ENCODE measurements at places on chromosomes 5 and 9.

GRCh38 chr9:23342291-23342690 is 483.7 kb downstream of the ELAVL2 start:
- no peak for DNase-seq

DNA sequence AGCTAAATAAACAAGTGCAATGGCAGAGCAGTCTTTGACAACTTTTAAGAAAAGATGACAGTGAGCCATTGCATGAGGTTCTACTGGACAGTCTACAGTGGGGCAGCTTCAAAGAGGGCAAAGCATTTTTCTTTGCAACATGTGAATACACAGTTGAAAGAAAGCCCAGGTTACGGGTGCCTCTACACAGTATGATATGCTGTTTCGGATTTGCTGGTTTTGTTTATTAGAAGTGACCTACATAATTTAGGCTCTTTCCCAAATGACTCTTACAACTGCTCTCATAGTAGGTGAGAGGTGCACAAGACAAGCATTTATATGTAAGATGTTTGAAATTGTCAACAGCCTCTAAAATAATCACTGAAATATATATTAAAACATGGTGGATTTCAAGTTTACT is 62.4 kb downstream of the MEF2C start:
- no peak for DNase-seq

DNA sequence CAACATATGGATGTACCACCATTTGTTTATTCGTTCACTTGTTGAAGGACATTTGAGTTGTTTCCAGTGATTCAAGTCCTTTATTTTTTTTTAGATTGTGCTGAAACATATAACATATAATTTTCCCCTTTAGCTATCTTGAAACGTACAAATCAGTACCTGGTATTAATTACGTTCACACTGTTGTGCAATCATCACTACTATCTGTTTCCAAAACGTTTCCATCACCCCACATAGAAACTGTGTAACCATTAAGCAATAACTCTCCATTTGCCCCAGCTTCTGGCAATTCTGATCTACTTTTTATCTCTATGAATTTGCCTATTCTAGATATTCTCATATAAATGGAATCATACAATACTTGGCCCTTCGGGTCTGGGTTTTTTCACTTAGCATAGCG is 116.0 kb downstream of the FGF1 start:
- DNase-seq, result no peak

GRCh38 chr5:124050120-124050770 is 538.3 kb downstream of the CSNK1G3 start:
- DNase-seq, result no peak

- DNase-seq, result no peak
Measured at GRCh38 chr5:35947085-35947484, 8.7 kb upstream of the CAPSL start.

All from CD4-positive, alpha-beta T cell treated with Interleukin-15 for 1 hour (primary cell).